Suppressor macrophage (primary cell): ENCODE measurements at places on chromosomes 7 and 10.

DNA sequence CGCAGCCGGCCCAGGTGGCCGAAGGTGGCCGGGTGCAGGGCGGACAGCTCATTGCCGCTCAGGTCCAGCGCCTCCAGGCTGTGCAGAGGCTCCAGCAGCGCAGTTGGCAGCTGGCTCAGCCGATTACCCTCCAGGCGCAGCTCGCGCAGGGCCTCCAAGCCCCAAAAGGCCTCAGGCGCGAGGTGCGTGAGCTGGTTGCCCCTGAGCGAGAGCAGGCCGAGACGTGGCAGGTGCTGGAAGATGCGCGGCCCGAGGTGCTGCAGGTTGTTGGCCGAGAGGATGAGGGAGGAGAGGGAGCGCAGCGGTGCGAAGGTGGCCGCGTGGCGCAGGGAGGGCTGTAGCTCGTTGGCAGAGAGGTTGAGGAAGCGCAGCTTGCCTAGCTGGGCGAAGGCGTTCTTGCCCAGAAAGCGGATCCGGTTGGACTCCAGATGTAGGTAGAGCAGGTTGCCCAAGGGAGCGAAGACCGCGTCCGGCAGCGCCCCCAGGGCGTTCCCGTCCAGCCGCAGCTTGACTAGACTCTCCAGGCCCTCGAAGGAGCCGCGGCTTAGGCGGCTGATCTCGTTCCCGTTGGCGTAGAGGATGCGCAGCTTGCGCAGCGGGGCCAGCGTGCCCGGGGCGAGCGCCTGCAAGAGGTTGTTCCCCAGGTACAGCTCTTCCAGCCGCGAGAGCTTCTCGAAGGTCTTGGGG lies 923 bp downstream of the TRIL start:
- DNase-seq, result peak; percentile 26

DNA sequence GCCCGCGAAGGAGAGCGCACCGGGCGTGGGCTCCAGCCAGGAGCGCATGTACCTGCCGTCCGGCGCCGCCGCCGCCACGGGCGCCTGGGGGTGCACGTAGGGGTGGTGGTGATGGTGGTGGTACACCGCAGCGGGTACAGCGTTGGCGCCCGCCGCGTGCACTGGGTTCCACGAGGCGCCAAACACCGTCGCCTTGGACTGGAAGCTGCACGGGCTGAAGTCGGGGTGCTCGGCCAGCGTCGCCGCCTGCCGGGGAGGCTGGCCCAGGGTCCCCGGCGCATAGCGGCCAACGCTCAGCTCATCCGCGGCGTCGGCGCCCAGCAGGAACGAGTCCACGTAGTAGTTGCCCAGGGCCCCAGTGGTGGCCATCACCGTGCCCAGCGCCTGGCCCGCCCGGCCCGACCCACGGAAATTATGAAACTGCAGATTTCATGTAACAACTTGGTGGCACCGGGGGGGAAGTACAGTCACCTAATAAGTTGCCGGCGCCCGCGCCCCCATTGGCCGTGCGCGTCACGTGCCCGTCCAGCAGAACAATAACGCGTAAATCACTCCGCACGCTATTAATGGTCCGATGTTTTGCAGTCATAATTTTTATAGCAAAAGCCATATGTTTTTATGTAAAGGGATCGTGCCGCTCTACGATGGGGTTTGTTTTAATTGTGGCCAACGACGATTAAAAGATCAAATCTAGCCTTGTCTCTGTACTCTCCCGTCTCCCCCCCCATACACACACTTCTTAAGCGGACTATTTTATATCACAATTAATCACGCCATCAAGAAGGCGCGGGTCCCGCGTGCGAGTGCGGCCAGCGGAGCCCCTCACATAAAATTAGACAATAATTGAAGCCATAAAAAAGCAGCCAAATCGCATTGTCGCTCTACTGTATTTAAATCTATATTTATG lies at the start of gene HOXA9:
Gene HOXA9, minus strand, starts transcription at position 449 of the 907 bp plus-strand sequence. Its CDS starts 80 bp downstream, at position 369.
- DNase-seq, result peak; percentile 76

DNA sequence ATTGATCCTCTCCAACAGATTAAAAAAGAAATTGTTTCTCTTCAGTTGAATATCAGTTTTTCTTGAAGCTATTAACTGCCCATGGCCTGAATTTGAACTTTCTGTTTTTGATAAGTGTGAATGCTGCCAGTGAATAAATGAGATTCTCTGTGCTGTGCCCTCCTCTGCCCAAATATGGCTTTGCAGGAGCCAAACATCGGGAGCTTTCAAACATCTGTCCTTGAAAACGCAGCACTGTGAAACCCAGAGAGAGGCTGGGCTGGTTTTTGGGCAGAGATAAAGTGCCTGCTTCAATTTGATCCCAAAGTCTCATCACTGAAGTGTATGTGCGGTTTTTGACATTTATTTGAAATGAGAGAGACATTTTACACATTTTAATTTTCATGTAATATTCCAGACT lies 268.3 kb upstream of the SHH start:
- DNase-seq, result no peak

DNA sequence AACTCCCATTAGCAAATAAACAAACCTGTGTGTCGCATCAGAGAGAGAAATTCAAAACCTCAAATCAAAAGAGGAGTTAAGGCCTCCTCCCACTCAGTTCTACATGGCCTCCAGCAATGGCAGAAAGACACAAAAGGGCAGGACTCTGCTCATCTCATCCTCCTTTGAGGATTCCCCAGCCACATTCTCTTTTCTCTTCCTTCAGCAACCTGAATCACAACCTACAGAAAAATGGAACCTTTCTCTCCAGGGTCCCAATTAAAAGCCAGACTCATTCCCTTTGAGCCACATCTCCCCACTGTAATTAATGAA lies 7.9 kb downstream of the OSBPL3 start:
- DNase-seq, result no peak

GRCh38 chr7:144057954-144058353 lies 9.2 kb downstream of the OR2A5 start:
- no peak for DNase-seq

DNA sequence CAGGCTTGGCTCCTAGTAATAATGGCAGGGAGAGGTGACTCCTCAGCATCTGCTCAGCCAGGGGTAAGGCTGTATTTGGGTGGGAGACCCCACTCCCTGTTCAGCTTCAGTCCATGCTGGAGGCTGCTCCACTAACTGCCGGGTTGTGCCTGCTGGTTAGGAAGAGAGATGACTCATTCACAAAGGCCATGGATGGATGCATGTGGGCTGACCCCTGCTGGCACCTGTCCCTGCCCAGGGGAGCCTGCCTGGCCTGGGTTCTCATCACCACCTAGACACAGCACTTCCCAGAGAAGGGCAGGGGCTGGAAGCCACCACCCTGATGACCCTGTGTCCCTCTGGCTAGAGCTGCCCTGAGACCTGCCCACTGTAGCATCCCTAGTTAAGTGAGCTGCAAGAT lies 59.0 kb downstream of the VSTM4 start:
- no peak for DNase-seq

- no peak for DNase-seq
Observed at GRCh38 chr7:96178581-96178980, 143.3 kb downstream of the SLC25A13 start.

DNA sequence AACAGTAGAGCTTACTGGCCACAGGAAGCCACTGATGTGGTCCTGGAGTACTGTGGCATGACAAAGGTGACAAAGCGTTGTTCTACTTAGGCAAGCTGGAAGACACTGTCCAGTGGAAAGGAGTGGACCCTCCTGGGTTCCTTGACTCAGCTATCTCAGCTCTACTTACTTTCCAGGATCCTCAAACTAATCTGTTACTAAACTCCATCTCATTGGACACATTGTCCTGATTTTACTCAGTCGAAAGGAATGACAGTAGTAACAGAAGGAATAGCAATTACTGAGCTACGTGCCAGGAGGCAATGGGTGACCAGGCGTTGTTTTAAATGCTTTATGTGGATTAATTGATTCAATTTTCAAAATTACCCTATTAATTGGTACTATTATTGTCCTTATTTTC lies 41.6 kb downstream of the ABLIM1 start:
- DNase-seq, result no peak

DNA sequence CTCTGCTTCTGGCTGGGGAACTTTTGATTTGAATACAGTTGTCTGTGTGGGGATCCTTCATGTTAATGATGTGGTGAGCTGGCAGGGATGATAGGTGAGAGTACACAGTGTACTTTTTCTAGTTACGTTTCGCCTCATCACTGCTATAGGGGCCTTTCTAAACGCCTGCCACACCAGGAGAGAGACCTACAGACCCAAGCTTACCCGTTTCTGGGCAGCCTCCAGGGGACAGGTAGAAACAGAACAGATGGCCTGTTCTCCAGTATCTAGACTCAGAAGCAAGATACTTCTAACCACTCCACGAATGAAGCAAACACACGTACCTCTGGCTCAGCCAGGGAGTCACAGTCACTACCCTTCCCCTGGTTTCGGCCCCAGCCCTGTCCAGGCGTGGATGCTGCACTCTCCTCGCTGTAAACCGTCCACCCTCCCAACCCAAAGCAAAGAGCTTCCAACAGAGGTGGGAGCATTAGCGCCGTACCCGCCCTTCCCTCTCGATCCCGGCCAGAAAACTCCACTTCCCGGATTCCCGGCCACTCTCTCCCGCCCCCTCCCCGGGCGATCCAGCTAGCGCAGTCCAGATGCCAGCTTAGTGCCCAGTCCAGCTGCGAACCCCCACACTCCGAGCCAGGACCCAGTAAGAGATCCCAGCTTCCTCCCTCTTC lies 1.2 kb downstream of the CCDC6 start:
- DNase-seq, result no peak

- no peak for DNase-seq
Observed at GRCh38 chr10:30116041-30116491, 56.7 kb upstream of the JCAD start.

- no peak for DNase-seq
Observed at GRCh38 chr10:126278851-126279250, 109.4 kb downstream of the ADAM12 start.
